Hematopoietic multipotent progenitor cell (in vitro differentiated cells): ENCODE measurements at places on chromosomes 4 and X.
A peak's percentile ranks its signal among the peaks of the same experiment; 100 is the strongest.

DNA sequence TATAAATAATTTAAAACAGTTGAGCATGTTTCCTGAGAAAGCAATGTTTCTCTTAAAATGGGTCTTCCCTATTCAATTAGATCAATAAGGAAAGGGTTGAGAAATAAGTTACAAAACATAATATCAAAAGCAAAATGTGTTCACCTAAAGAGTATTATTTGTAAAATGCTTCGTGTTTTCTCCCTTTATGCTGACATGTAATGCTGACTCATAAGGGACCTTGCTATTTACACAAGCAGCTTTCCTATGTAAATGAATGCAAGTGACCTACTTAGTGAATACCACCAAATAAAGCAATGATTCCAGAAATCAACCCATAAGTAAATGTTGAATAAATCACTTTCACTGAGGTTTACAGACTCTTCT, 91.5 kb downstream of the ELOVL6 start:
- no peak for DNase-seq

DNA sequence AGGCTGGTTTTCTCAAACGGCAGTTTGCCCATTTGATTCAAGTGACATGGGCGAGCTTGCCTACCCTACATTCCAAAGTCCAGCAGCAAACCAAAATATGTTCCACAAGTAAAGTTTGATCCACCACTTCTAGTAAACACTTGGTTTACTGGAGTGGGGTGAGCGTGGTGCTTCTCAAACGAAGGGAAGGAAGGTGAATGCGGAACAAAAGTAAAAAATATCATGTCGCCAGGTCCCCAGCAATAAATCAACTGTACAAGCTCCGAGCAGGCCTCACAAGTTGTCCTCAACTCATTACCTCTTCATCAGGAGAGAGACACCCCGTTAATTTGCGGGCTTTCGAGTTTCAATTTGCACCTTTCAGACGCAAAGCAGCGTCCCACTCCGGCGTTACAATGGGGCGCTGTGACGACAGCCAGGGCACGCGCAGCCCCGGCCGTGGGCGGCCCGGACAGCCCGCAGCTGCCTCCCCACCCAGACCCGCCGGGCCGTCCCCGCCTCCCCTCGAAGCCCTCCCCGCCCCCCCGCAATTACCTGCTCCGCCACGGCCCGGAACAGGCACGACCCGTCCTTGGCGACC, 1.0 kb downstream of the OTUD4 start:
- peak; percentile 70 for DNase-seq

- DNase-seq, result no peak
Measured at GRCh38 chr4:59457576-59457975, 1742.5 kb upstream of the ADGRL3 start.

GRCh38 chr4:165514739-165515138, 135.9 kb downstream of the CPE start:
- no peak for DNase-seq
